ENCODE measurements at places on chromosomes 2 and 18.
A peak's percentile ranks its signal among the peaks of the same experiment; 100 is the strongest.

- DNase-seq = no peak
These were observed 325.1 kb upstream of the RAB6C start for GRCh38 chr2:129654331-129654730.

- DNase-seq = no peak
These were observed 32.2 kb downstream of the QPCT start for GRCh38 chr2:37376421-37377186.

GRCh38 chr2:15163326-15163725 is 397.8 kb downstream of the NBAS start:
- no peak for DNase-seq

DNA sequence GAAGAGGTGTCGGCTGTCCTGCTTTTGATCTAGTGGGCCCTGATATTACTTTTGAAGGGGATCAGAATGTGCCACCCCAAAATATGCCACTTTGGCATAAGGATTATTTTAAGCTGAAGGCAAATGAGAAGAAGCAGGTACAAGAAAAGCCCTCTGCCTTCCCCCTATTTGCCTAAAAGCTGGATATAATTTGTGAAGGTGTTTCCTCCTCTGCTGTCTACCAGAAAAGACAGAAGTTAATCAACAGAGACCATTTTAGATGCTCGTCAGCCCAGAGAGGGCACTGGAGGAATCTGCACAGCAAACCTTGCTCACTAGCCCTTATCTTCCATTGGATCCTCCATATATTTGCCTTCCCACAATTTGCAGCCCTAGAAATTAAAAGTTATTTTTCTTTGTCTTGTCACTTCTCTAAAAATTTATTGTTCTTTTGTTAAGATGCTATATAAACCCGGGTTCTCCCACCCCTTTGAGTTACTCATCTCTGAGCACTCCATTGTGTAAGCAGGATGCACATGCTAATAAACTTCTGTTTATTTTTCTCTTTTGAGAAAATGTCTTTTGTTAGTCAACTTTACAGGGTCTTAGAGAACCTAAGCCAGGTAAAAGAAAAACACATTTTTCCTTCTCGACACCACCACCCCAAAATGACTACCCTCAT is 163.2 kb upstream of the SLC1A4 start:
- DNase-seq = no peak

GRCh38 chr2:208479342-208479741 is 72.8 kb downstream of the PTH2R start:
- DNase-seq = no peak

- DNase-seq = no peak
These were observed 579.6 kb upstream of the NXPH2 start for GRCh38 chr2:139359818-139360217.

DNA sequence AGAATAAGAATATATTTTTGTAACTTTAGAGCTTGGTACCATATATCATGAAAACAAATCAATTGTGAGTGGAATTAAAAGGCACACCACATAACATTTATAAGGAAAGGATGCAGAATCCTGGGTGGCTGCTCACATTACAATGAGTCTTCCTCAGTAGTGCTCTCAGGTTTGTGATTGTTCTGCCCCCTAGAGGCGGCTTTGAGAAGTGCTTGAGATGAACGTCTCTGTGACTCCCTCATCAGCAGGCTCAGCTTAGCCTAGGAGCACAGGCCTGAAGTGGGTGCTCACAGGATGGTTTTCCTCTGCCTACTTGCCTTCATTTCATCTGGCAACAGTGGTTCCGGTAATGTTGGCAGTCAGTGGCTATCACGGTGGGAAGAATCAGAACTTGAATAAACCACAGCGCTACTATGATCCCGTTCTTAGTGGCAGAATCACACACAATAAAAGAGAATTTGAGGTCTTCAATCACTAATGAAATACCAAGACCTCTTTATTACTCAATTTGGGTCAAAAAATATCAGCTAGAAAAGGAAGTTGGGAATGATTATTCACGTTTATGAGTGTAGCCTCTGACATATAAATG is 38.1 kb upstream of the B4GALT6 start:
- peak; percentile 84 for DNase-seq

- DNase-seq = no peak
These were observed 103.7 kb upstream of the UGP2 start for GRCh38 chr2:63738019-63738418.

DNA sequence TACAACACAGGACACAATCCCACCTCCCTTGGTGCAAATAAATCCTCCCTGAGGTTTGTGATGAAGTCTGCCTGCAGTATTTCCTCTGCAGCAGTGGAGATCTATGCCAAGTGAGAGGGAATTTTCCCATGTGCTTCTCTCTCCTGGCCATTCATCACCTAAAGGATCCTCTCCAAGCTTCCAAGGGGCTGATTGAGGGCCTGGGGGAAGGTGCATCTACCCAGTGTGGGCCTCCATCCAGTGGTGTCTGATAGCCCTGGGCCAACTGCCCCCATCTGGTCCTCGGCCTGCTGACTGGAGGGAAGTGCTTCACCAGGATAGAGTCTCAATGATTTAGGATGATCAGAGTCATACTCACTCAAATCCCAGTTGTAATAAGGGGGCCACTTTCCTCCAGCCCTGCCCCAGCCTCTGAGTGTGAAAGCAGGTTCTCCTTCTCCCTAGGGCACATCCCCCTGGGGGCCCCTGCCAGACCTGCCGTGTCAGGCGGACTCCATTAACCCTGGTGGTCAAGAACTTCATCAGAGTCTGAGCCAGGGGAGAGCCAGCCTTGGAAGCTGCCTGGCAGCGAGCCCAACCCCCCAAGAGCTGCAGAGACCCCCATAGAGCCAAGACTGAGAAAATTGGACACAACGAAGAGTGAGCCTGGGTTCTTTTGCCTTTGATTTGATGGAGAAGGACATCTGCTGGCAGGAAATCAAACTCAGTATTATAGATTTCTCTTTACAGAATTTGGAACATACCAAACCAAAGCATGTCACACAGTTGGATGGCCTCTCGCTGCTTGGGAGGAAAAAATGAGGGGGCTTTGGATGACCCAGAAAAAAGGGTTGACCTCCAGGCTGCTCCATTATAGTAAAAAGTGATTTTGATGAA is 509.6 kb downstream of the CMPK2 start:
- no peak for DNase-seq

DNA sequence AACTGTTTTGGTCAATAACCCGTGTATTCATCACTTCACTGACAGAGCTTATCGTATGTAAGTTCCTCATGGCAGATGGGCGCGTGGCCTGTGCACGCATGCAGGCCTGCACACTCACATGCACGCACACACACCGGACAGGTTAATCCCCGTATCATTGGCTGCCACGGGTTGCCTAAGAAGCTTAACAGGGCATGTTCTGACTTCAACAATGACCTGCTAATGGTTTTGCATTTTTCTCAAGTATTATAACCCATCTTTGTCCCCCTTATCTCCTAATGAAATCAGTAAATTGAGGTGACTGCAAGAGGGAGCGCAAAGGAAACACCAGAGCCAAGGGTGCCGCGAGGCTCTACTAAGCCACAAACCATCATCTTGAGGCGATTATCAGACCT is 399.0 kb upstream of the ID2 start:
- DNase-seq = no peak

DNA sequence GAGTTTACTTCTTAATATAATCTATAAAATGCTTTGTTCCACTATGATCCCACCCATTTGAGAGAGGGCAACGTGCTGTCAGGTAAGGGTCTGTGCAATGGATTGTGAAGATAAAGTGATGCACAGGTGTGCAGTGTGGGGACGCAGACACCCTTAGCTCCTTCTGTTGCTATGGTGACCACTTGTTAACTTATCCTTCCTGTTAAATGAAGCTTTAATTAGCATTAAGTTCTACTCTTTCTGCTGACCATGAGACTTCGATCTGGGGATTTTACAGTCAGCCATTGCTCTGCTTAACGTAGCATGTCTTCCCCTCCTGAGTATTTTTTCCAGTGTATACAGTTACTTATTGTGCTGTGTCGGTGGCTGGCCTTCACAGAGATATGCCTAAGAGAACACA is 23.1 kb upstream of the ALKAL2 start:
- no peak for DNase-seq

- no peak for DNase-seq
These were observed 396.4 kb upstream of the LRRTM1 start for GRCh38 chr2:80700961-80701360.

GRCh38 chr2:237045449-237045848 is 40.2 kb upstream of the COPS8 start:
- no peak for DNase-seq

DNA sequence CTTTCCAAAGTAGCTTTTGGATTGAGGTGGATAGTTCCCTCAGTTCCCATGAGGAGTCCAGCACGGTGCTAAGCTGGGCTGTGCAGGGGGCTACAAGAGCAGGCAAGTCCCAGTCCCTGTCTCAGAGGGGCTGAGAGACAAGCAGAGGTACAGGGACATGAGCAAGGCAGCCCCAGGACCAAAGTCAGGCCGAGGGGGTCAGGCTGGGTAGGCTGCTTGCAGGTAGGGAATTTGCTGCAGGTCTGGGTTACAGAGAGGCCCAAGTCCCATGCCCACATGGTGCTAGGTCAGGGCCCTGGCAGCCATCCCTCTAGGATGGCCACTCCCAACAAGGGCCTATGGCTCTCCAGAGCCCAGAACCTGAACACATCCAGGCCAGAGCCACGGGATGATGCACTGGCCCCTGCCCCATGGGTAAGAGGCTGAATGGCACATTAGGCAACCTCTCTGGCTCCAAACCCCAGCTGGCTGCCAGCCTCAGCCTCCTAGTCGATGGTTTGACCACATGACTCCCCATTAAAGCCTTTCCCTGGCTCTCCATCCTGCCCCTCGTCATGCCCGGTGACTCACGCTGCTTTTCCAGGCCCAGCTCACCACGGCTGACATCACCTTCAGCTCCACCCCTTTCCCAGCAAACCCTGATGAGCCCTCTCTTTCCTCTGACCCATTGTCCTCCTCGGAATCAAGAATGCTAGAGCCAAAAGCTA is 83.7 kb downstream of the SDC1 start:
- DNase-seq = no peak

DNA sequence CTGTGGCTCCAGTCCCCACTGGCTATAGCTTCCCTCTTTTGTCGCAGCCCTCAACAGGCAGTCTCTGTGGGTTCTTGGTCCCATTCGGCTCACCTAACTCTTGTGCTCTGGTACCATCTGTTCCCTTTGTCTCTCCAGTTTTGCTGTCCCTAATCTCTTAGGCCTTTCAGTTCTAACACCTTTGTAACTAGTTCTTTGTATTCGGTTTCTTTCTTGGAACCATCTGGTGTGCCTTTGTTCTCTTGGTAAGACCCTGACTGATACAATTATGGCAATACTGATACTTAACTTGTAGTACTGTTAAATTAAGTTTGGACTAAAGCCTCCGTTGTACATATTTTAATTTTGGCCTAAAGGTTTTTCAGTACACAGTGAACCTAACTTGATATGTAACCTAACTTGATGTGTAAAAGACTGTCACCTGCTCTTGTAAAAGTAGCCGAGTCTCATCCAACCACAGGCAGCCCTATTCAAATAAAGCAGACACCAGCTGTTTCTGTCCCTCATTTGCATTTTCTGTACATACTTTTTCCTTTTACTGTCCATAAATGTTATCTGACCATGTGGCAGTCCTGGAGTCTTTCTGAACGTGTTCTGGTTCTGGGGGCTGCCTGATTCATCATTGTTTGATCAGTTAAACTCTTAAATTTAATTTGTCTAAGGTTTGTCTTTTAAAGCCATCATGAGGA is 4.8 kb upstream of the MRPL44 start:
- no peak for DNase-seq

DNA sequence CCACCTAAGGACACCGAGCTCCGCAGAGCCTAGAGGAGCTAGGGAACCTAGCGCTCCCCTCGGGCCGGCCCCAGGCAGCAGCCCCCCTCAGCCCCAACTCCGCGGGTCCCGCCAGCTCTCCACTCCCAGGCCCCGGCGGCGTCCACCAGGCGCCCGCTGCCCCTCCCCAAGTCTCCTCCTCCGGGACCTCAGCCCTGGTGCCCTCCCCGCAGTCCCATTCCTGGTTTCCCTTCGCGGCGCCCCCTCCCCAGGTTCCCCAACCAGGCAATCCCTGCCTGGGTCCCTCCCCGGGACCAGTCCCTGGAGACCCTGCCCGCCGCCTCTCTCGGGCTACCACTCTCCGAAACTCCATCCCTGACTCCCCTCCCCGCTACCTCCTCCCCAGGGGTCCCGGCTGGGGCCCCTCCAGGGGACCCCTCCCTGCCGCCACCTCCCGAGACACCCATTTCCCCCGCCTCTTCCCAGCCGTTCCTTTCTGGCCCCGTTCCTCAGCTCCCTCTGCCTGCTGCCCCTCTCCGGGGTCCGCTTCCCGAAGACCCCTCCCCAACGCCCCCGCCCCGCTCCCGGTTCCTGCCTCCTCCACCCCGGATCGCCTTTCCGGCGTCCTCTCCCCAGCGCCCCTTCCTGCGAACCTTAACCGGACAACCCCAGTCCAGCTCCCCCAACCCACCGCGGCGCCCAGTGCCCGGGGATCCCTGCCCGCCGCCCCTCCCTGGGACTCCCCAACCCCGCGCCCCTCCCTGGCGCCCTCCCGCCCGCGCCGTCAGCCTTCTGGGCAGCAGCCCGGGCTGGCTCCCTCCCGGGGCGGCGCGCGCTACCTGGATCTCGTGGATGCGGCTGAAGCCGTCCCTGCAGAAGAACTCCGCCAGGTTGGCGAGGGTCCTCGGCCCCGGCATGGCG is 678 bp downstream of the CYP27C1 start:
- peak; percentile 62 for DNase-seq

- no peak for DNase-seq
These were observed 237.6 kb upstream of the HDAC4 start for GRCh38 chr2:239638376-239638775.

GRCh38 chr2:157192445-157193423 is 64.8 kb upstream of the GALNT5 start:
- no peak for DNase-seq

DNA sequence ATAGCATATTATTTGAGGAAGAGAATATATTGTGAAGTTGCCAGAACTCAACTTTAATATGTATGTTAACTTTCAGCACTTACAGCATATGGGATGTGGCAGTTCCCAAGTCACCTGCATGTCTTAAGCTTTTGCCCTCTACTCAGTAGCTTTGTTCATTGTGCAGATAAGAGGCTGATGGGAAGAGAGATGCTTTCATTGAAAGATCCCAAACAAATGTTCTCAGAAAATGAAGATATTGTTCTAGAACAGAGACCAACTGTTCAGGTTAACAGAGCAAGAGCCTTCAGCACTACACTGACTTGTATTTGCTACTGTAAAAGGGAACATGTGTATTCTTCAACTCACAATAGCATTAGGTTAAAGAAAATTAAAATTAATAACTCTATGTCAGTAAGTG is 28.1 kb downstream of the GAREM1 start:
- no peak for DNase-seq

GRCh38 chr2:150138587-150138986 is 348.9 kb downstream of the RND3 start:
- no peak for DNase-seq

All from endothelial cell (in vitro differentiated cells).